ENCODE measurements at places on chromosomes 1 and 21.

GRCh38 chr1:44500181-44501046 is 95.4 kb downstream of the RNF220 start:
- no peak for DNase-seq

GRCh38 chr1:47618222-47618720 is 180.4 kb downstream of the FOXD2 start:
- no peak for DNase-seq

GRCh38 chr1:181344091-181344490 is 139.2 kb upstream of the CACNA1E start:
- DNase-seq, result no peak

- DNase-seq, result no peak
These were observed 19.9 kb upstream of the DNAJC6 start for GRCh38 chr1:65289449-65289848.

DNA sequence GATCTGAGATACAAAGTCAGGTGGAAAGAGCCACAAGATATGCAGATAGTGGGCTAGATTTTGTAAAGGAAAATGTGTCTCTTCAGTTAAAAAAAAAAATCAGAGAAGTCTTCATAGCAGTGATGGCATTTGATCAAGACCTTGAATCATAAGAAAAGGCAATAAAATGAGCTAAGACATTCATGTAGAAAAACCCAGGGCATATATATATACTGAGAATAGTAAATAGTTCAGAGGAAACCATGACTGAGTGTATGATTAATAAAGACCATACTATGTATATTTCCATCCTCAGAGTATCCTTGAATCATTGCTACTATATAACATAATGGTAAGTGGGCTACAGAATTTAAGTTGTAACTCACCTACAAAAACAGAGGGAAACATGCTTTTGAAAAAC is 321.7 kb upstream of the NR5A2 start:
- DNase-seq, result no peak

DNA sequence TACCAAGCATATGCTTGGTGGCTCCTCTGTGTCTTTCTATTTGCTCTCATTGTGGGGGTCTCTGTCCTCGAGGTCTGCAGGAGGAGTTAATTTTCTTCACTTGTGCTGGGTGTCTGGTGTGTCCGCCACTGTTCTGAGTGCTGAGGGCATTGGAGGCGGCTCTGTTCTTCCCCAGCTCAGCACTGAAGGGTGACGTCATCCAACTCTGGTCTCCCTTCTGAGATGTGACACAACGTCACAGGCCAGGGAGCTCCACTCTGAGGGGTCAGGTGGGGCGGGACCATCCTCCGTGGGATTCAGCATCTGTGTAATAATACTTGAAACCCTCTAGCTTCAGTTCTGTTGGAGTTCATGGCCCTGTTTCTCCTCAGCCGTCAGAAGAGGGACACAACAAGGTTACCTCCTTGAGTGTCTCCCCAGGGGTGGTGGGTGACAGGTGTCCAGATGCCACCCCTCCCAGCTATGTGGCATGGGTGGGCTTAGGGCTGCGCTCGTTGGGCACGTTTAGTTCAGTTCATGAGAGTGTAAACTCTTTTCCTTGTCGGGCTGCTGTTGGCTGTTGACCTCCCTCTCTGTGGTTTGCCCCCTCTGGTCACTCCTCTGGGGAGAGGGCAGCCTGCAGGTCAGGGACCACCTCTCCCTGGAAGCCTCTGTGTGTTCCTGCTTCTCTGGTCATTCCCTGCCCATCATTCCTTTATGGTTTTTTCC is 3.1 kb downstream of the IBA57 start:
- DNase-seq, result no peak

DNA sequence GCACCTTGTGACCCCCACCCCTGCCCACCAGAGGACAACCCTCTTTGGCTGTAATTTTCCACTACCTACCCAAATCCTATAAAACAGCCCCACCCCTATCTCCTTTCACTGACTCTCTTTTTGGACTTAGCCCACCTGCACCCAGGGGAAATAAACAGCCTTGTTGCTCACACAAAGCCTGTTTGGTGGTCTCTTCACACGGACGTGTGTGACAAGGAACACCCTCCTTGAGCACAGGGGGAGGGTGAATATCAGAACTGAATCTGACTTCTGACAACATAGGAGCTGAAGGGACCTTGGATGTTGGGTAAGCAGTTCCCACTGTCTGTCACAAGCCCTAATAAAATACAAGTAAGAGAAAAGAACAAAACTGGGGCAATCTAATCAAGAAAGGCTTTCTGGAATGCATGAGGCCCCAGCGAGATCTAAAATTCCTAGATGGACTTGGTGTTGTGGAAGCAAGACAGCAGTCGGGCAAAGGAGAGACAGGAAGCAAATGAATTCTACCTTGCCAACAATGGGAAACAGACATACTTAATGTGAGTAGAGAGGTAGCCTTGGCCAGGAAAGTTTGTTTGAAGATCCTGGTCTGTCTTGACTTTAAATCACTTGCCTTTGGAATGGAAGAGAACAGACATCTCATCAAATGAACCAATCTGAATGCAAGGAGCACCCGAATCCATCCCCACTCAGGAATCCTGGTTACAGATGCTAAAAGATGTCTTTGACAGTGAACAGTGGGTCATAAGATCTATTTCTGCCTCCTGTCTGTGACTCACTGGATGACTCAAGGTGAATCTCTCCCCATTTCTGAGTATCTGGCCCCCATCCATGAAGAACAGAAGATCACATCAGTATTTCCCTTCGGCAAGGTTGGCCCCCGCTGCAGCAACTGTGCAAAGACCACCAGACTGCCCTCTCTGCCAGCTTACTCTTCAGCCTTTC is 53.3 kb downstream of the OLFML3 start:
- no peak for DNase-seq

- DNase-seq, result no peak
These were observed 139.6 kb upstream of the NRIP1 start for GRCh38 chr21:15204140-15204969.

- DNase-seq, result no peak
These were observed 70.1 kb upstream of the NTPCR start for GRCh38 chr1:232880354-232880753.

DNA sequence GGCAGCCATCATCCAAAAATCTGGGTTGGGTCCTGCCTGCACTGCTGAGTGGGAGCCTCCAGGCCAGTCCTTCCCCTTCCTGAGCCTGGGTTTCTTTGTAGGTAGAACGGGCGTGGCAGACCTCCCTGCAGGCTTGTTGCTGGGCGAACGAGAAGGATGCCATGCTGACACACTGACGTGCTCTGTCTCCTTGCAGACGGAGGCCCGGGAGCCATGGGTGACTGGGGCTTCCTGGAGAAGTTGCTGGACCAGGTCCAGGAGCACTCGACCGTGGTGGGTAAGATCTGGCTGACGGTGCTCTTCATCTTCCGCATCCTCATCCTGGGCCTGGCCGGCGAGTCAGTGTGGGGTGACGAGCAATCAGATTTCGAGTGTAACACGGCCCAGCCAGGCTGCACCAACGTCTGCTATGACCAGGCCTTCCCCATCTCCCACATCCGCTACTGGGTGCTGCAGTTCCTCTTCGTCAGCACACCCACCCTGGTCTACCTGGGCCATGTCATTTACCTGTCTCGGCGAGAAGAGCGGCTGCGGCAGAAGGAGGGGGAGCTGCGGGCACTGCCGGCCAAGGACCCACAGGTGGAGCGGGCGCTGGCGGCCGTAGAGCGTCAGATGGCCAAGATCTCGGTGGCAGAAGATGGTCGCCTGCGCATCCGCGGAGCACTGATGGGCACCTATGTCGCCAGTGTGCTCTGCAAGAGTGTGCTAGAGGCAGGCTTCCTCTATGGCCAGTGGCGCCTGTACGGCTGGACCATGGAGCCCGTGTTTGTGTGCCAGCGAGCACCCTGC is 1.4 kb downstream of the GJA4 start:
- DNase-seq, result no peak

DNA sequence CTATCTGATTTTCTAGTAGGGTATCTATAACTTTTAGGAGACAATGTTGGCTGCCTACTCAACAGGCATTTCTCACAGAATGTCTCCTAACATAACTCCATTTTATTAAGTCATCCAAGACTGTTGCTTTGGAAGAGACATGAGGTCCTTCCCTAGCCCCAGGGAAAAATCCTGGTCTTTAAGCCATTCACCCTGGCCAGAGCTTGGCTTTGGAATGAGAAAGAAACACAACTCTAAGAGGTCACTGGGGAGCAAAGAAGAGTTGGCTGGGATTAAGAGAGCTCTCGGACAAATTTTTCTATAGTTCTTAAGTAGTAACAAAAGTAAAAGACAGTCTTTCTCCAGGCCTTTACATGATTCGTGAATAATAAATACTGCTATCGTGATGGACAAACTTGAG is 57.9 kb downstream of the PCNX2 start:
- DNase-seq, result no peak

DNA sequence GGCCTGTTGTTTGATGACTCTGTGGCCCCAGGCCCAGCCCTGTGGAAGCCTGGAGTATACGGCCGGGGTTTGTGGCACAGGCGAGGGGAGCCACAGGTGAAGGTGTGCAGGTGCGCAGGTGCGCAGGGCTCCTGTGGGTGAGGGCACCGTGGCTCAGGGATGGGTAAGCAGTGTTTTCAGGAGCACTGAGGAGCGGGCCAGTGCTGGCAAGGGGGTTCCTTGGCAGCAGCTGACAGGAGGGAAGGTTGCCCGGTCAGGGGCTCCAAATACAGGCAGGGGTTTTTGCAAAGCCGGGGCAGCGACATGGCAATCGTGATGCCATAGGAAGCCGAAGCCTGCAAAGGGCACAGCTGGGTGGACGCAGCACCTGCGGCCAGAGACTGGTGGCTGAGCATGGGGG is 20.7 kb downstream of the AGPAT3 start:
- DNase-seq, result no peak

GRCh38 chr1:112532064-112532463 is 23.3 kb downstream of the WNT2B start:
- no peak for DNase-seq

DNA sequence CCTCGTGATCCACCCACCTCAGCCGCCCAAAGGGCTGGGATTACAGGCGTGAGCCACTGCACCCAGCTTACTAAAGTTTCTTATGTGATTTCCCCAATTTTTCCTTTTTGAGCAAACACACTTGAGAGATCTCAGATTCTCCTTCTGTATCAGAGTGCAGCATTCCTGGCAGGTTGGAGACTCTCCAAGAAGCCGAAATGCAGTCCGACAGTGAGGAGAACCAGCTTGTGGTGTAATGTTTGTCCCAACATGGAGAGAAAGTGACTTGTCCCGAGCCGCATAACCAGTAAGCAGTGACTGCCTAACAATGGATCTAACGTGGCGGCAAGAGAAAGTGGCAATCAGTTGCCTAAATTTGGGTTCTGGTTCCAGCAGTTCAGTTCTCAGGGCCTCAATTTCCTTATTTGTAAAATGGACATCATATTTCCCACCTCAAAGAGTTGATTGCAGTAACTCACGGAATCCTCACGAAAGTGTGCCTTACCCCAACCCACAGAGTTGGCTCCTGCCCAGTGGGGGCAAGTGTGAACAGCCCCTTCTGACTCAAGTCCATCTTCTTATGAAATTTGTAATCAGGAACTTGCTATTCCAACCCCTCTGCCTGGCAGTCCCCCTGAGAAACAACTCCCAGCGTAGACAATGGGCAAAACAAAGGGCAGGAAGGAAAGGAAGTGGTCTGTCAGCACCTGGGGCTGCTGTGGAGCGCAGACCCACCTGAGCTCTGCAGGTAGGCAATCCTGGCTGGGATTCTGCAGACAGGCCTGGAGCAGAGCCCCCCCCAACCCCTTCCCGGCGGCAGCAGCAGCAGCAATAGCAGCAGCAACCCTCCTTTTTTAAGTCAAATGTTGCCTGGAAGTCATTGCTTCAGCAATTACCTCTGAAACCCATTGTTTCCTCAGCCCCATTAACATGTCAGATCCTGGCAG is 223.6 kb upstream of the POU3F1 start:
- DNase-seq, result no peak

DNA sequence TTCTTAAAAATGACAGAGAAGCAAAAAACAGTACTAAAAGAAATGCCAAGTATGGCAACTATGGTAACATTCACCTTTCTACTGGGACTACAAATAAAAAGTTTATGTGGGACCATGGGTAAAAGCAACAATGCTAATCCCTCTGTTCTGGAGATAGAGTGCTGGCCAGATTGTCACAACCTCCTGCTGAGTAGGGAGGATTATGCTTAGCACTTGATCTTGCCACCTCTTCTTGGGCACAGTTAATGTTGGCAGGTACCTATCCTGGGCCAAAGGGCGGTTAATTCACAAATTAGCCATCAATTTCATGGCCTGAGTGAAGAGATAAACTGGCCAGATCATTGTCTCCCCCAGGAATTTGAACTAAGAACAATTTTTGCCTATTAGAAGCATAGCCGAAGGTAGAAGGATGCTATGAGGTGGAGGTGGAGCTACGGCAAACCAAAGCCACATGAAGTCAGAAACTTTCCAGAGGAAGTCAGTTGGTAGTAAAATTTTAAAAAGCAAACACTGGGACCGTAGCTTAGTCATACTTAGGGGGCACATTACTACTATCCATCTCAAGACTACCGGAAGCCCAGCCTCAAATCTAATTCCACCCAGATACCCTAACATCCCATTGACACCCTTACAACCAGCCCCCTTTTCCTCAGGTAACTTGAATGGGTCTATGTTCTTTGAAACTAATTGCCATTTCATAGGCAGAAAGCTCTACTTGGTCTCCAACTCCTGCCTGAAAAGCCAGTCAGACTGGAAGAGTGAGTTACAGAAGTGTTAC is 2.7 kb downstream of the SCYL3 start:
- DNase-seq, result peak; percentile 46

- DNase-seq, result no peak
These were observed 452.7 kb downstream of the NUF2 start for GRCh38 chr1:163774401-163774945.

- DNase-seq, result peak; percentile 41
These were observed at the start of gene SHISAL2A for GRCh38 chr1:52632732-52633290. SHISAL2A (plus strand) TSS chr1:52633168; CDS start chr1:52633494, 326 bp downstream.

GRCh38 chr1:18951416-18951815 is 5.1 kb downstream of the IFFO2 start:
- no peak for DNase-seq

DNA sequence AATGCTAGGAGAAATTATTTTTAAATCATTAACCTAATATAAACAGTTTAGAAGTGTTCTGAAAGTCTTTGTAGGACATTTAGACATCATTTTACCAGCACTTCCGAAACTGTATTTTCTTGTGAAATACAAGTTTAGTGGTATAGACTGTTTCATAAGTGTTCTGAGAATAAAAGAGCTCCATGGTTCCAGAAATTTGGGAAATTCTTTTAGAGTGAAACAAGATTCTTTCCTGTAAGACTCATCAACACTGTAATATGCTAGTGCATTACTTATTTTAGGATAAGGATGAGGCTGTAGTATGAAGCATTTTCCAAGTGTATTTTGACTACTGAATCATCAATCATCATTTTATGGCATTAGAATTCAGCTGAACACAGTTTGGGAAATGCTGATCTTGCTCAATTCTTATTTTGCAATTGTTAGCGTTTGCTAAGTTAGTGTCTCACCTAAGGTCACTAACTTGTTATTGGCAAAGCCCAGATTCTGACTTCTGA is 73.4 kb downstream of the CEP350 start:
- DNase-seq, result no peak

GRCh38 chr1:33381977-33382376 is 48.9 kb downstream of the PHC2 start:
- no peak for DNase-seq

DNA sequence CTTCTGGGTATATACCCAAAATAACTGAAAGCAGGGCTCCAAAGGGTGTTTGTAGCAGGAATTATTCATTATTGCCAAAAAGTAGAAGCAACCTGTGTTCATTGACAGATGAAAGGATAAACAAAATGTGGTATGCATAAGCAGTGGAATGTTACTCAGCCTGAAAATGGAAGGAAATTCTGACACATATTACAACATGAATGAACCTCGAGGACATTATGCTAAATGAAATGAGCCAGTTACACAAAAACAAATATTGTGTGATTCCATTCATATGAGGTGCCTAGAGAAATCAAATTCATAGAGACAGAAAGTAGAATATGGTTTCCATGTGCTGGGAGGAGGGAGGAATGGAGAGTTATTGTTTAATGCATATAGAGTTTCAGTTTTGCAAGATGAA is 86.3 kb upstream of the ARTN start:
- DNase-seq, result no peak
